ENCODE measurements at places on chromosomes 4 and X. TPM values are rescaled to one million over a fixed set of nuclear protein-coding genes. Genes with fewer than 3 reads are reported as not detected.
A peak's percentile ranks its signal among the peaks of the same experiment; 100 is the strongest.

DNA sequence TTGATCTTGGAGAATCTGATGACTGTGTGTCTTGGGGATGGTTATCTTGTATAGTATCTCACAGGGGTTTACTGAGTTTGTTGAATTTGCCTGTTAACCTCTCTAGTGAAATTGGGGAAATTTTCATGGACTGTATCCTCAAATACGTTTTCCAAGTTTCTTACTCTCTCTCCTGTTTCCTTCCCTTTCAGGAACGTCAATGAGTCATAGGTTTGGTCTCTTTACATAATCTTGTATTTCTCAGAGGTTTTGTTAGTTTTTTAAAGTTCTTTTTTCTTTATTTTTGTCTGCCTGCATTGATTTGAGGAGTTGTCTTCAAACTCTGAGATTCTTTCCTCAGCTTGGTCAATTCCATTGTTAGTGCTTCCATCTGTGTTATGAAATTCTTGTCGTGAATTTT lies 227.7 kb upstream of the GPRIN3 start:
- no peak overlapping the region for H3K27ac ChIP-seq
- no peaks in the 10 kb centered on the region for H3K27me3 ChIP-seq
- H3K4me3 ChIP-seq, result no peak overlapping the region

DNA sequence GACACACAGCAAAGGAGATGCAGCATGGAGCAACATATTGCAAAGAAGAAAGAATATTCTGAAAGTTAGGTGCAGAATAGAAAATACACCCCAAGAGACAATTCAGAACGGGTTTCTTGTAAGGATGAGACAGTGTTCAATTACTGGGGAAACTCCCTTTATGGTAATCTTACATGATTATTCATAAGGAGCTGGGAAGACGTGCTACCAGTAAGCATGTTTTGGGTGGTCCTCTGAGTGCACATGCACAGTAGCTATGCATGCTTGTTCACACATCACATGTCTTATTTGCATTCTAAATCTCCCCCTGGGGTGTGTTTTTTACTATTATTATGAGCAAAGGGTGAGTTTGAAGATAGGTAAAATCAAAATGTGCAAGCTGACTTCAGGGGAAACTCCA lies 1448.8 kb downstream of the TECRL start:
- no peaks in the 10 kb centered on the region for H3K36me3 ChIP-seq
- no peak for DNase-seq
- H3K4me1 ChIP-seq, result no peaks in the 10 kb centered on the region
- H3K4me3 ChIP-seq, result no peak overlapping the region

- H3K27ac ChIP-seq, result no peak overlapping the region
- no peak overlapping the region for H3K4me3 ChIP-seq
- DNase-seq, result peak; percentile 33
- H3K36me3 ChIP-seq, result no peaks in the 10 kb centered on the region
- peaks cover 5% of the 10 kb centered on the region for H3K4me1 ChIP-seq
Observed at GRCh38 chr4:25814301-25815136, 48.3 kb downstream of the SEL1L3 start.

- no peaks in the 10 kb centered on the region for H3K27me3 ChIP-seq
- H3K36me3 ChIP-seq, result no peaks in the 10 kb centered on the region
- H3K27ac ChIP-seq, result no peak overlapping the region
- H3K4me3 ChIP-seq, result no peak overlapping the region
- no peaks in the 10 kb centered on the region for H3K4me1 ChIP-seq
Observed at GRCh38 chr4:74018771-74019170, 19.7 kb downstream of the CXCL3 start.

PNMA5 gene
- 0.16 TPM for polyA plus RNA-seq
